ENCODE measurements at places on chromosomes 11 and 22.
A peak's percentile ranks its signal among the peaks of the same experiment; 100 is the strongest.

DNA sequence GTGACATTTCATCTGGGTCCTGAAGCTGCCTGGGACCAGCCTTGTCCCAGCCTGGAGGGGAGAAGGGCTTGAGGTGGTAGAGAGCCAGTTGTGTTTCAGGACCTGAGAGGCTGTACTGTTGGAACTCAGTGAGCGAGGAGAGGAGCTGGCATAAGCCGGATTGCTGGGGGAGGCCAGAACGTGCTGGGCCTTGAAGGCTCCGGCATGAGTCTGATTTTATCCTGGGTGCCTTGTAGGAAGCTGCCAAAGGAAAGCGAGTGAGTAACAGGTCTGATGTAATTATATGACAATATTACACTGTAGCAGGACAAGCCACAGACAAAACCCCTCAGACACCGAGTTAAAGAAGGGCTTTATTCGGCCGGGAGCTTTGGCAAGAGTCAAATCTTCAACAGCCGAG, 17.2 kb downstream of the AP2A2 start:
- no peak for DNase-seq

GRCh38 chr11:59142530-59143507, at the start of gene FAM111A:
FAM111A (plus strand) TSS chr11:59142856; CDS start chr11:59148873, 6,017 bp downstream.
- DNase-seq, result peak; percentile 91

DNA sequence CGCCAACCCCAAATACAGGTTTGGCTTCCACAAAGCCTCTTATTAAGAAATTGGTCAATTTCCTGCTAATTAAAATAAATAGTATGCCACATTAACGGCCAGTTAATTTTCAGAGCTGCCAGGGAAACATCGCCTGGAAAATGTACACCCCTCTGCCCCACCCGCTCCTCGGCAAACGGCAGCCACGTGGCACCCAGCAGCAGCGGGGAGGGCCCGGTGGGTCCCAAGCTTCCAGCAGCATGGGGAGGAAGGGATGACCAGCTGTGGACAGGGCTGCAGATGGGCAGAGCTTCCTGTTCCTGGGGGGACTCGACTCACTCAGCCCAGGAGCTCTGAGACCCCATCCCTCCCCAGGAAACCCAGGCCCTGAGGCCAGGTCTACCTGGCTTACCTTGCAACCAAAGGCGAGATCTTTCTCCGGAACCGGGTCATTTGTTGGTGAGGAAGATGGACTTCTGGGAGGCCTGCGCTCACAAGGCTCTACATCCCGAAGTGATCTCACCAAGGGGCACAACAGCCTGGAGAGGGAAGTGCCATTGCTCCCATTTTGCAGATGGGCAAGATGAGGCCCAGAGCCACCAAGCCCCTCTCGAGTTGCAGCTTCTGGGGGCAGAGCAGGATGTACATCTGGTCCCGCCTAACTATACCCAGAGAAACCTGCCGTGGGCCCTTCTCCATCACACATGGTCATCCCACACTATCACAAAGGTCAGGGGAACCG, 68.3 kb downstream of the IGLL1 start:
- DNase-seq, result no peak

DNA sequence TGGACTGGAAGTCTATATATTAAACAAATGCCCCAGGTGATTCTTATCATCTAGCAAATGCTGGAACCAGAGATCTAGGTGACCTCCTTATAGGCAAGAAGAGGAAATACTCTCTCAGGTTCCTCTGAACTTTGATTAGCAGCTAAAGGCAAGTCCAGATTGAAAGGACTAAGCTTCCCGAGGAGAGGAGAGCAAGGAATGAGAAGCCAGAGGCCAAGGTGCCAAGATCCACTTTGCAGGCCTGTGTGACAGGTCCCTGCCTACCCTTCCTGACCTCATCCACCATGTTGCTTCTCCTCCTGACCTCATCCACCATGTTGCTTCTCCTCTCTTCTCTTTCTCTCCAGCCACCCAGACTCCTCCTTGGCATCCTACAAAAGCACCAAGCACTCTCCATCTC, 173.2 kb downstream of the LARGE1 start:
- DNase-seq, result no peak

DNA sequence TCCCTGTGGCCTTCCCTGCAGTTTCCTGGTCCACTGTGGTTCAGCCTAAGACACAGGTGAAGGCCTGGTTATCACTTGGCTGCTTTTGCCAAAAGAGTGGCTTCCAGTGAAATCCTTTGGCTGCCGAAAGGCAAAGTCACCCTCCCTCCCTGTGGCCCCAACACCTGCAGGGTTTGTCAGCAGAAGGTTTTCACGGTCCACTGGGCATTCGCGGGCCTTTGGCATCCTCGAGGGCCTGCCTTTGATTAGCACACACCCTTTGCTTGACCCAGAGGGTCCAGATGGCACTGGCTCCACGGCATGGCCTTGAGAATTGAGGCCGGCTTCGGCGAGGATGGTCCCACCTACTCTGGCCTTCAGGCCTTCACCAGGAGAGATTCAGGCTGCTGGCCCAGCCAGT, 35.3 kb downstream of the RTN4R start:
- DNase-seq, result no peak

DNA sequence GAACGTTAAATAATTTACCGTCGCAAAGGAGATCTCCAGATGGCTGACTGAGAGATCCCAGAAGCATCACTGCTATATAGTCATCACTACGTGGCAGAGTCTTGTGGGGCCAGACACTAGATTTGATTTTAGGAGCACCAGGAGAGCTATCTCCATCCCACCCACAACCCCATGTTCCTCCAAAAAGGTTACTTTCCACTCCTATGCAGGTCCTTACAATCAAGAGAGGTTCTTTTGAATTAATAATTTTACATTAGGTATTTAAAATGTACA, 19.4 kb downstream of the GUCY1A2 start:
- DNase-seq, result no peak

GRCh38 chr22:40239345-40239683, 61.6 kb downstream of the TNRC6B start:
- no peak for DNase-seq

DNA sequence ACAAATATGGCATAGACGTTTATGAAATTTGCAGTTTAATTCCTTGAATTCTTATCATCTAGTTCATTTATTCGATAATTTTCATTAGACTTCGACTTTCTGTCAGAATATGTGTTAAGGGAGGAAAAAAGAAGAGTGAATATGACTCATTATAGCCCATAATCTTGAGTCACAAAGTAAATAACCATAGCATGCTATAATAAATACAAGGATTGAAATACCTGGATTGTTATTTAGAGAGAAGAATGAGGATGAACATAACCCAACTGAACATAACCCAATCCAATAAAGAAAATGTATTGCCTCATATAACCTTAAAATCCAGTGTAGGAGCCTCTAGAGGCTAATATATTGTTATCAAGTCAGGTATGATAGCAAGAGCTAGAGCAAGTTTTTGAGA, 1858.3 kb upstream of the RAG2 start:
- DNase-seq, result no peak

GRCh38 chr11:128834157-128834556, 32.9 kb downstream of the KCNJ1 start:
- no peak for DNase-seq

DNA sequence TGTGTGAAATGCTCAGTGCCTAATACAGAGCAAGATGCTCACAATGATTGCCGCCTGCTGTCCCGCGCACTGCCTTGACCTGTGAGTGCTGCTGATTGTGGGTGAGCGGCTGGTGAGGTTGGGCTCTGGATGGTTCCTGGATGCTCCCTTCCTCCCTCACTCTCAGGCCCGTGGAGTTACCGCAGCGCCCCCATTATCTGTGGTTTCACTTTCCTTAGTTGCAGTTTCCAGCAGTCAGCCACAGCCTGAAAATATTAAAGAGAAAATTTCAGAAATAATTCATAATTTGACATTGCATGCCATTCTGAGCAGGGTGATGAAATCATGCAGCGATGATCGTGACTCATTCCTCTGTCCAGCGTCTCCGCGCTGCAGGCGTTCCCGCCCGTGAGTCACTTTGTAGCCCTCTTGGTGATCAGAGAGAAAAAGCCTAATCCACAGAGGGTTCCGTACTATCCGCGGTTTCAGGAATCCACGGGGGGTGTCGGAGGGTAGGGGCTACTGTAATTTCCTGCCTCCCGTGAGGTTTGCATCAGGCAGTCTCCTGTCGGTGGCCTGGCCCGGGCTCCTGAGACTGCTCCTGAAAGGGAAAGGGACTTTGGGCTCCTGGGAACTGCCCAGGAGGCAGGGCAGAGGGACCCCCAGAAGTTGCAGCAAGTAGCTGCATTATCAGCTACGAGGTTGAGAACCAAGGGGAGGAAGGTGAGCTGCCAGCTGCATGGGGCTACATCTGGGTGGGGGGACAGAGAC, 10.6 kb downstream of the RPL3 start:
- no peak for DNase-seq

DNA sequence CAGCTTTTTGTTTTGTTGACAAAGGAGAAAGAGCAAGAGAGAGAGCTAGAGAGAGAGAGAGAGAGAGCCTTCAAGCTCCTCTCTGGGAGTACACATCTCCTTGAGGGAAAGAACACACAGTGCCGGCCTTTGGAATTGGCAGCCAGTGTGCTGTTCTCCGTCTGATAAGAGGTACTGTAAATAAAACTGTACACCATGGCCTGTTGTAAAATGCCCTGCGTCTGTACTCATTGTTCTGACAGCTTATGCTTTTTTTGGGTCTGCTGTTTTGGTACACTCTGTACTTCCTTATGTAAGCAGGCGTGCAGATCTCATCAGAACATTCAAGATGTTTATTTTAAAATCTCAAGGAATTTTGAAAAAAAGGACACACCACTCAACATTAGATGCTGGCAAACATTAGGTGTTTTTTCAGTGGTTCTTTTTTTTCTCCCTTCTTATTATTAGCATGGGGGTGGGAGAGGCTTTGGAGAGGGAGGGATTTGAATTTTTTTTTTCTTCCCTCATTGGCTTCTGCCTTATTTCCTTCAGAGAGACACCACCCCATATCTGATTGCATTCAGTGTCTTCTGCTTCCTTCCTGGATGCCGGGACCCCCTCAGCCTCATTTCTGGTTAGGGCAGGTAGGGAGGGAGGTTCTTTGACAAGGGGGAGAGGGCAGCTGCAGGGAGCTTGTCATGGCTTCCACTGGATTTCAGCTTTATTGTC, 116.8 kb upstream of the NNMT start:
- DNase-seq, result no peak

DNA sequence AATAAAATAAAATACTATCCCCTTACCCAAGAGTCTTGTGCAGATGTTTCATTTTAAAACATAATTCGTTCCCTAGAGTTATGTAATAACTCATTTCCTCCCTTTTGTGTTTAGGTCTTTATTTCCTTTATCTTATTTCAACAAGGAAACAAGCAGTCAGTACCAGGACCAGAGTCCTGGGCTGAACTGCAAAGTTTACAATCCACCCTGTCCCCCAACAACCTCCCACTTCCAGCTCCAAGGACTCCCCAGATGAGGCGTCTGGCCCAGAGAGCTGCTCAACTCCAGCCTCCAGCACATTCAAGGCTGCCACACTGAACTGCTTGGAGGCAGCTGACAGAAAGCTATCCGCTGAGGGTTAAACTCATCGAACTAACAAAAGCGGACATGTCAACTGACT, 4.5 kb downstream of the POLDIP3 start:
- no peak for DNase-seq

DNA sequence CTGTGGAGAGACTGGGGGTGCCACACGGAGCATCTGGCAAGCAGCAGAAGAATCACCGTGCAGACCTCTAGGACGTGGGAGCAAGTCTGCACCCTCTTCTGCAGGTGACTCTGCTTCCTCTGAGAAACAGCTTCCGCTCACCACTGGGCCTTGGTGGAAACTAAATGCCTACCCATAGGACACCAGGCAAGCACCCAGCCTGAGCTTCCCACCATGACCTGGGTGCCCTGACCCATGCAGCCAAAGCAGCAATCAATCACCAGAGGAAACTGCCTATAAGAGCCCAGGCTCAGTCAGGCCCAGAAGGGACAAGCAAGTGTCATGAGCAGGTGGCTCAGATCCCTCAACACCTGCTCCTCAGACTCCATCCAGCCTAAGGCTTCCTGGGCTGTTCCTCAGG, 63.4 kb downstream of the IGLL5 start:
- no peak for DNase-seq

DNA sequence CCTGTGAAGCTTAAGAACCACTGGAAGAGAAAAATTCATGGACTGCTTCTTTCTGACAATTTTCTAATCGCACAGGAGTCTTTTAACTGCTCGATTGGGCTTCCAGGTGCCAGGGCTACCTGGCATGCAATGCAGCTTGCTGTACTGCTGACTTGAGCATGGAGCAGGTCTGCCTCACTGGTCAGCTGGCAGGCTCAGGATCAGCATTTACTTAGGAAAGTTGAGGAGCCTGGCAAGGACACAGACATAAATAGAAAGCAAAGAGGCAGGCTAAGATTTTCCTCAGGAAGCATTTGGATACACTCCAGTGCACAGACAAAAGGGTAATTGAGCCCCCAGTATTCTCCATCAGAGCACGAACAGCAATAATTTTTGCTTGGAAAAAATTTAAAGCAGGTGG, 163.5 kb downstream of the CSNK2A3 start:
- no peak for DNase-seq

GRCh38 chr11:101475699-101476098, 108.1 kb downstream of the TRPC6 start:
- DNase-seq, result no peak

DNA sequence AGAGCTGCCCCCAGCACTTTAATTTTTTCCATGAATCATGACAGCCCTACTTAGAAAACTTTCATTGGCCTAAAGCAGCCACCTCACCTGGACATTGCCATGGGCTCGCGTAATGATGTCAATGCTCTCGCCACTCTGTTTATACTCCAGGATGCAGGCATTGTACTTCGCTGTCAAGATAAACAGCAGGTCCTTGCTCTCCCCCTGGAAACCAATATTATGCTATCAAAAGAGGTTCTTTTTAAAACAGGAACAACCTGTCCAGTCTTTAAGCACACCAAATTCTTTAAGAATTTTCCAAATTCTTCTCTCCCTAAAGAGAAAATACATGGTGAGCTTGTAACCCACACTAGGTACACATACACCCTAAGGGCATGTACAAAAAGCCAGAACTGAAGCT, 3.0 kb downstream of the DDB1 start:
- DNase-seq, result no peak

- no peak for DNase-seq
Measured at GRCh38 chr11:79742176-79742575, 301.3 kb upstream of the TENM4 start.

DNA sequence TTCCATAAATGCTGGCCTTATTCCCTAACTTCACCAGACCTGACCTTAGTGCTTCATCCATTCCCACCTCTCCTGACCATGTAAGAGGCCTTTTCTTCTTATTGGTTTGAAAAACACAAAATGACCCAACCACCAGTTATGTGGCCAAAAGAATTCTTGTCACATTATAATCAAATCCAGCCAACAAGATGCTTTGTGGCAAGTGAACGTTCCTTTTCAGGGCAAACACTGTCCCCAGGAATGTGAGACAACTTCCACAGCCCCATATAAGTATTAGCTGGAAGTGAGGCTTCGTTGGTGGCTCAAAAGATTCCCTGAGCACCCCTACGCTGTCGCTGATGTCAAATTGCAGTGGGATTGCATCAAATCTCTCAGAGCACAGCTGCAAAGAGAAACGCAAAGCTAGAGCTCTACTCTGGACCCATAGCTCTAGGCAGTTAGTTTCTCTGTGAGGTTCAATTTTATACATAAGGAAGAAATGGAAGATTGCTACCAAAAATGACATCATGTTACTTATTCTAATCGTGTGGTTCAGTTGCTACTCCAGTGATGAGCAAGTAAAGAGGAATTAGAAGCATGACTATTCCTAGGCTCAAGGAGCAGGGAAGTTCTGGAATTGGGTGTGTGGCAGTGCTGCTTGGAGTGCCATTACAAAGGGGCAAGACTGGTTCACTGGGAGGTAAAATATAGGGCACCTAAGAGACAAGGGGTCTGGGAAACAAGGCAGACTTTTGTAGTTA, 26.1 kb downstream of the GLYATL1 start:
- DNase-seq, result no peak
